Right atrium auricular region (tissue), 2 donors: ENCODE measurements at places on chromosomes 5 and 9. TPM values are rescaled to one million over a fixed set of nuclear protein-coding genes. Genes with fewer than 3 reads are reported as not detected.

DNA sequence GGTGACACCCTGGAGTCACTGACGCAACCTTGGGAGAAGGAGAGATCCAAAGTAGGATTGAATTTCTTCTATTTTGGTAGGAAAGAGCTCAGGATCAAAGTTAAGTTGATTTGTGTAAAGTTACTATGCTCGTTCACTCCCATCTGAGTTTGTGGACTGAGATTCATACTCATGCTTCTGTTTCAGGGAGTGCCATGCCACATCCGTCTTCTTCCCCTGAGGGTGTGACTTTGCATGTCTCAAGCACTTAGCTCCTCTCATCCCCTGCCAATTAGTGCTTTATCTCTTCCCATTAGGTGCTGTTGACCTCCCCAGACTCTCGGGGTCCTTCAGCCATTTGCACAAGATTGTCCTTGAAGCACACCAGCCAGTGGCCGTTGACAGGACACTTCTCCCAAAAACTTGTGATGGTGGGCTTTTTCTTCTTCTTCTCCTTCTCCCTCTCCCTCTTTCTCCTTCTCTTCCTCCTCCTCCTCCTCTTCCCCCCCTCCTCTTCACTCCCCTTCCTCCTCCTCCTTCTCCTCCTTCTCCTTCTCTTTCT is 232.2 kb upstream of the KLF4 start:
- H3K36me3 ChIP-seq = no peaks in the 10 kb centered on the region
- no peak for DNase-seq
- H3K27ac ChIP-seq = no peak overlapping the region
- no peak overlapping the region for H3K4me3 ChIP-seq

DNA sequence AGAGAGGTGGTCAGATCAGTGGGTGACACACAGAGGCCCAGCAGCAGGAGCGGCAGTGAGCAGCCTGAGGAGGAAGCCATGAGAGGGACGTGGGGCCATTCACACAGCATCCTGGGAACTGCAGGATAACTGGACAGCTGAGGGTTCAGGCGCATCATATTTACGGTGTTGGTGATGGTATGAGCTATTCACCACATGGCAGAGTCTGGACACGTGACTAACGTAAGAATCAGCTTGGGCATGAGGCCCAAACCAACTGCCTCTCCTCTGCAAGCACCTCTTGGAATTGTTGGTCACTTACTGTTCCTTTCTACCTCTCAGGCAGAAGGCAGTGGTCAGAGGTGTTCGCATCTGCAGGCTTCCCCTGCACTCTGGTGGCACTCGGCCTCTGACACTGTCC is 141.1 kb downstream of the ENTREP1 start:
- no peak for DNase-seq
- no peaks in the 10 kb centered on the region for H3K27me3 ChIP-seq
- H3K27ac ChIP-seq = peak overlapping the region; percentile 33
- peaks cover 11% of the 10 kb centered on the region for H3K4me1 ChIP-seq

- H3K27ac ChIP-seq = peak overlapping the region; percentile 94
- no peak for DNase-seq
- no peaks in the 10 kb centered on the region for H3K27me3 ChIP-seq
- peak overlapping the region; percentile 77 for H3K4me3 ChIP-seq
- H3K36me3 ChIP-seq = peaks cover 3% of the 10 kb centered on the region
Observed at GRCh38 chr9:127878001-127878651, 651 bp upstream of the AK1 start.

- H3K4me1 ChIP-seq = peaks cover 43% of the 10 kb centered on the region
- DNase-seq = no peak
- no peak overlapping the region for H3K27ac ChIP-seq
- H3K36me3 ChIP-seq = peaks cover 68% of the 10 kb centered on the region
- no peaks in the 10 kb centered on the region for H3K27me3 ChIP-seq
- no peak overlapping the region for H3K4me3 ChIP-seq
Observed at GRCh38 chr9:132350861-132351315, 3.9 kb downstream of the SETX start.

Gene SLC6A3
- total RNA-seq = 0.16 TPM
